ENCODE measurements at places on chromosomes 12 and 14. TPM values are rescaled to one million over a fixed set of nuclear protein-coding genes. Genes with fewer than 3 reads are reported as not detected.

DNA sequence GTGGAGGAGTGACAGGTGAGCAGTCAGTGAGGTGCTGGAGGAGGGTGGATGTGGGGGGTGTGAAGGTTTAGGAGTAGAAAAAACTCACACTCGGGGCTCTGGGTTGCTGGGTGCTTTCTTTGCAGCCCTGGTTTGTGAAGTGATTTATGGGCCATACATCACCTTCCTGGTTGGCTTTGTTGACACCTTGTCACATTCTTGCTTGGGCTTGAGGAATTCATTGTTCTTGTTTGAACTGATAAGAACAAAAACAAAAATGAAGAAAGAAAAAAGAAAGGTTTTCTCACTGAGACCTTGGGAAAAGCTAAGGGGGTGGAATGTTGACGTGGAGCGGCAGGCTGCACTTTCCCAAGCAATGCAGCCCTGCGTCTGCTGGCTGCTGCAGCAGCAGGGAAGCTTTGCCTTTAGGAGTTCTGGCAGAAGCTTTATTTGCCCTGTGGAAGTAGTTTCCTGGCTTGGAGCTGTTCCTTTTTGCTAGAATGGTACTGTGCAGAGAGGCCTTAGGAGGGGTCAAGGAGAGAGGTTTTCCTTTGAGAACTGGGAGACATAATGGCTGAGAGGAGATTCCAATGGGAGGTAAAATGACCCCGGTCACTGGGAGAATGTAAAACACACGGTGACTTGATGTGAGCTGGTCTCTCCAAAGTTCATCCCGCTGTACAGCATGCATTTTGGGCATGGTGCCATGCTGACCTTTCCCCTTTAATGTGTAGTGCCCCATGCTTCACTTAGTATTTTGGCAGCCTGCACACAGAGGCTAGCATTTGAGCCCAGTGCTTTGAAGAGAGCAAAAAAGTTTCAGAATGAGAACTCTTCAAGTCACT lies 52.8 kb downstream of the HMGA2 start:
- no peaks in the 10 kb centered on the region for H3K36me3 ChIP-seq
- no peak overlapping the region for H3K27ac ChIP-seq
- no peak overlapping the region for H3K4me3 ChIP-seq
- DNase-seq: no peak
- H3K27me3 ChIP-seq: no peaks in the 10 kb centered on the region

DNA sequence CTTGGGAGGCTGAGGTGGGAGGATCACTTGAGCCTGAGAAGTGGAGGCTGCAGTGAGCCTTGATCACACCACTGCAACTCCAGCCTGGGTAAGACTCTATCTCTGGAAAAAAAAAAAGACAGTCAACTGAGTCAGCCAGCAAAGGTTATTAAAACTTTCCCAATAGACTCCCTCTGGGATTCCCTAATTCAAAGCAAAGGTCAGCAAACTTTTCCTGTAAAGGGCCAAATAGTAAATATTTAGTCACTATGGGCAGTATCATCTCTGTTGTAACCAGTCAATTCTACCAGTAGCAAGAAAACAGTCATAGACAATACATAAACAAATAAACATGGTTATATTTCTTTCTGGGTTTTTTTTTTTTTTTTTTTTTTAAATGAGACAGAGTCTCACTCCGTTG lies 122.5 kb downstream of the IPO8 start:
- H3K27me3 ChIP-seq: no peaks in the 10 kb centered on the region
- no peaks in the 10 kb centered on the region for H3K4me1 ChIP-seq
- peaks cover 6% of the 10 kb centered on the region for H3K36me3 ChIP-seq
- no peak for DNase-seq

Gene GRIP1
- 67.1 TPM for total RNA-seq

Gene NEUROD4
- total RNA-seq: 206 TPM

DNA sequence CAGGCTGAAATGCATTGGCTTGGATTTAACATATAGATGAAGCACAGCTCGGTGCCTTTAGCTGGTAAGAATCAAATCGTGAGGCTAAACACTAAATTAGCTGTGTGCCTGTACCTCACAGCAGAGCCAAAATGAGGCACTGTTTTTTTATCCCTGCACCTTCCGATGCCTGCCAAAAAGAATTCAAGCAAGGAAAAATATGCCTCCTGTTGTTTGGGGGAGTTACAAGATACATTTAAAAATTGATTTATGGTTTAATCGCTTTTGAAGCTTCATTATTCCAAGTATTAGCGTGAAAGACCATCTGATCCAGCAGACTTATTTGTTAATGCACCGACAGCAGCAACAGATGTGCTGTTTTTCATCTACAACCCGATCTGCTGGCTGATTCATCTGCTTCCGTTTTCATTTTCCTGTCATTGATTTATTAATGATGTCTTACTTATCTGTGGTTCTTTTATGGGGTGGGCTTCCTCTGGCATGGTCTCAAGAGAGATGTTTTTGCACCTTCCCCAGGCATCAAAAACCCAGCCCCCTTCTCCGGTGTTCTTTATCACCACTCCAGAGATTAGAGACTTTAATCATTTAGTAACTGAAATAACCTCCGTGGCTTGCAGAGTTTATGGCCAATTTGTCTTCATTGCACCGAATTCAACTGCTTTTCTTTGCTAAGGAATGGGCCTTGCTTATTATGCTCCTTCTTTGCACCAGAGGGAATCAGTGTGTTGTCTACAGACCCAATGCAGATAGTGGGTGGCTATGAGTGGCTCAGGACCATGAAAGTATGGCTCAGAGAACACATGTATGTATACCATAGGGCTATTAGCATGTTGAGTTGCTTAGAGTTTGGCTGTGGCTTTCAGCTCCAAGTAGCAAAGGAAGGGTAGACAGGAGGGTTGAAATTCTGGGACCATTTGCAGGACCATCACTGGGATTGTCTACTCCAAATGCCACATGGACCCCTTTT lies 166.8 kb upstream of the TMEM260 start:
- peak overlapping the region; percentile 44 for H3K27ac ChIP-seq
- H3K4me3 ChIP-seq: no peak overlapping the region
- peaks cover 1% of the 10 kb centered on the region for H3K27me3 ChIP-seq
- H3K36me3 ChIP-seq: no peaks in the 10 kb centered on the region
- no peak for DNase-seq

Gene IGF1
- not detected for total RNA-seq

Gene SMCO2
- not detected for total RNA-seq

GRCh38 chr12:117522559-117522958 lies 161.1 kb upstream of the NOS1 start:
- DNase-seq: no peak
- H3K36me3 ChIP-seq: no peaks in the 10 kb centered on the region
- no peak overlapping the region for H3K4me3 ChIP-seq
- peaks cover 3% of the 10 kb centered on the region for H3K27me3 ChIP-seq
- H3K4me1 ChIP-seq: peaks cover 10% of the 10 kb centered on the region
